ENCODE measurements at places on chromosomes 1 and 21.

DNA sequence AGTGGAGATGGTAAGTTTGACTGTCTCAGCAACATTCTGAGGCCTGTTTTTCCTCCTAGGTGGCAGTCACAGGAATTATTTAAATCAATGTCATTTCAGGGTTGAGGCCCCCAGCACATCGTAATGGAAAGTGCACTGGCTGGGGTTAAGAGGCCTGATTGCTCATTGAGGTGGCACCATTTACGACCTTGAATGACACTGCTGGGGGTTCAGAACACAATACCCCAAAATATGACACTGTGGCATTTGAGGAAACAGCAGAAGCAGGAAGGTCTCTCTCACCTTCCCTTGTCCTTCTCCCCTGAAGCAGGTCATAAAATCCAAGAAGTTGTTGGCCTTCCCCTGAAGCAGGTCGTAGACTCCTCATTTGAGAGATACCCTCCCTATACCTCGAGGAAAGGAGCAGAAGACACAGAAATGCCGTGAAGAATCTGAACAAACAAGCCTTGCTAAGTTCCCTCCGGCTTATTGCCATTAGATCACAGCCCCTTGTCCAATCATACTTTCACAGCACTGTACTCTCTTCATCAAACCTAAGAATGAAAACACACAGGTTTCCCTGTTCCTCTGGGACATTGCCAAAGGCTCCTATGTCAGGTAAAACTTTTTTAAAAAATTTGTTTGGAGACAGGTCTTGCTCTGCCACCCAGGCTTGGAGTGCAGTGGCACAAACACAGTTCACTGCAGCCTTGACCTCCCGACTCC is 71.3 kb downstream of the S1PR1 start:
- DNase-seq, result no peak

DNA sequence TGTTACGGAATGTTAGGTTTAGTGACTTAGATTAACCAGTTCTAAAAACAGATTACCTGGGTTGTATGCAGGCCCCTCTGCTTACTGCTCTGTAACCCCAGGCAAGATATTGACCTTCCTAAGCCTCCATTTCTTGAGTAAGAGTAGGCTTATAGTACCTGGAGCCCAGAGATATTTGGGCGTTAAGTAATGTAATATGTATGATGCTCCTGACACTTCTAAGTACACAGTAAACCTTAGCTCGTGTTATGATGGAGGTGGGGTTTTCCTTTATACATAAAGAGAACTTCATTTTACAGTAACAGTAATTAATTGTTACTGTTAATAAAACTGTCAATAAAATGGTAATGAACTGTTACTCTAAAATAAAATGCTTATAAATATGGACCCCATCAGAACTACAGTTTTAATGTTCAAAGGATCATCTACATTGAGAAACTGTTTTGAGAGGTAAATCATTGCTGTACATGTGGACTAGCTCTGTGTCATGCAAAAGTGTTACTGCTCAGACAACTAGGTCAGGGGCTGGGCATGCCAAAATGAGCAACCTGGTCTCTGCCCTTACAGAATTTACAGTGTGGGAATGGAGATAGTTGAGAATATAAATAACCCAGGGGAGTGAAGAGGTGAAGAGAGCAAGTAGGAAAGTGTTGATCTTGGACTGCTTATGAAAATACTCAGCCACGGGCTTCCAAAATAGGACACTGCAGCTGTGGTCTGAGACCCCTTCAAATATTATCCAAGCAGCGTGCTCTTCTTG is 26.6 kb downstream of the LRRC8C start:
- no peak for DNase-seq

GRCh38 chr1:223500560-223501425 is 107.6 kb downstream of the CCDC185 start:
- DNase-seq, result no peak

DNA sequence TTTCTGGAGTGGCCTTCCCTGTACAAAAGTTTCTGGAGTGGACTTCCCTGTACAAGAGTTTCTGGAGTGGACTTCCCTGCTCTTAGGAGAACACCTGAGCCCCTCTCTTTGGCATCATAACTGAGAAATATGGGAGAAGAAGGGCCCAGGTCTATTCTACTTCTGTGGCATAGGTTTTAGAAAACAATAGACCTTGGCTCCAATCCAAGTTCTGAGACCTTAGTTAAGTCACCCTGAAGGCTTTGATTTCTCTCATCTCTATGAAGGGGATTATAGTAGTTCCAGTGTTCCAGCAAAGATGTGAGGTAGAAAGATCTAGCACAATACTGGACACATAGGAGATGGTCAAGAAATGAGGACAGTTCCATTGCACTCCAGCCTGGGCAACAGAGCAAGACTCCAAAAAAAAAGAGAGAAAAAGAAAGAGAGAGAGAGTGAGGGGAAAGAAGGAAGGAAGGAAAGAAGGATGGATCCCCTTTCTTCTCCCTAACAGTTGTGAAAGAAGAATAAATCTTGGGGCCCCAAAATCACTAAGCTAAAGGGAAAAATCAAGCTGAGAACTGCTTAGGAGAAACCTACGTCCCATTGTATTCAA is 13.3 kb upstream of the EIF4G3 start:
- no peak for DNase-seq

DNA sequence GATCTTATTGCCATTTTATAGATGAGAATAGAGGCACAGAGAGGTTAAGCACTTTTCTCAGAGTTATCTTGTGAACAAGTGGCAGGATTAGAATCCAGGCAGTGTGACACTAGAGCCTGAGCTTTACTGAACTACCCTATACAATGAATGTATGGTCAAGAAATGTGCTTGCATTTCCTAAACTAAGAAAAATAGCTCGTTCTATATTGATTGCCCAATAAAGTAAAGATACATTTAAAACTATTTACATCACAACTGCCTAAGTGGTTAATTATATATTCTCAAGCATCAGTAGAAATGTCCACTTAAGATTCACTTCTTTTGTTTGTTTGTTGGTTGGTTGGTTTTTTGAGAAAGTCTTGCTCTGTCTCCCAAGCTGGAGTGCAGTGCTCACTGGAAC is 91.6 kb downstream of the ZFYVE9 start:
- DNase-seq, result no peak

DNA sequence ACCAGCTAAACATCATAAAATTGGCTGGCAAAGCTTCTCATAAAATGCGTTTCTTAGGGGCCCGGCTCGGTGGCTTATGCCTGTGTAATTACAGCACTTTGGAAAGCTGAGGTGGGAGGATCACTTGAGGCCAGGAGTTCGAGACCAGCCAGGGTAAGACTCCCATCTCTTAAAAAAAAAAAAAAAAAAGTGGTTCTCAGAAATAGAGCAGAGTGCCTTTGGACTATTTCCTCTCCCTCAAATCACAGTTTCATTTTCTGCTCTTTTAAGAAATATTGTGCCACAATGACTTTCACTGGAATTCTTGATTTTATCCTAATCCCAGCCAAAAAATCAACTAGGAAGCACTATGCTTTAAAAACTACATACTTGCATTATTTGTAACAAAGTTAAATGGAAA is 13.3 kb downstream of the HSF2BP start:
- DNase-seq, result no peak

DNA sequence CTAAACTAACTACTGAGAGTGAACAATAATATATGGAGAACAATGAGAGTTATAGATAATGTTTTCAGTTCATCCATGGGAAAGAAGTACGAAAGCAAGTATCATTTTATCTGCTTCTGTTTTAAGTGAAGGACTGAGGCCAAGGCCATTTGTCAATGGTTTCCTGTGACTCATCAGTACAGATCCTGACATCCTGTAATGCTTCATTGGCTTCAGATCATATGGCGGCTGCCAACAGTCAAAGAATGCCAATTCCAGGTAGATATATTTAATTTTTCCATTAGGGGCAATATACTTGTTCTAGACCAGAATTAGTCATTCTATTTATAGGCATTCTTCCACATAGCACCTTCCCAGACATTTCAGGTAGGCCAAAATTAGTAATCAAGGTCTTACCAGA is 97.3 kb downstream of the USH2A start:
- no peak for DNase-seq

DNA sequence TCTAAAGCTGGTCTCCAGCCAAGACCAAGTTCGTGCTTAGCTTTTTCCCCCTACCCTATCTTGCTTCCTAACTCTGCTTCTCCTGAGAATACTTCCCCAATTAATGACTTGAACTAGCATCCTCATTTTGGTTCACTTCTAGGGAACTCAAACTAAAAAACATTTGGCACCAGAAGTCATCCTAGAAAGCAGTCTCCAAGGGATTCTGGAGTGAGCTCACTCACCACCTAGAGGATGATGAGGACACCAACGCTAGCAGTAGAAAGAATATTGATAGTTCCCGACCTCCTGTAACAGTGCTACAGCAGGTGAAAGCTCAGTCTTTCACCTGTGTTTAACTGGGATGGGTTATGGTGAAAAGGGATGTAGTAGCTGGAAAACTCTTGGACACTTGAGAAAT is 4.7 kb upstream of the PSMB2 start:
- no peak for DNase-seq

DNA sequence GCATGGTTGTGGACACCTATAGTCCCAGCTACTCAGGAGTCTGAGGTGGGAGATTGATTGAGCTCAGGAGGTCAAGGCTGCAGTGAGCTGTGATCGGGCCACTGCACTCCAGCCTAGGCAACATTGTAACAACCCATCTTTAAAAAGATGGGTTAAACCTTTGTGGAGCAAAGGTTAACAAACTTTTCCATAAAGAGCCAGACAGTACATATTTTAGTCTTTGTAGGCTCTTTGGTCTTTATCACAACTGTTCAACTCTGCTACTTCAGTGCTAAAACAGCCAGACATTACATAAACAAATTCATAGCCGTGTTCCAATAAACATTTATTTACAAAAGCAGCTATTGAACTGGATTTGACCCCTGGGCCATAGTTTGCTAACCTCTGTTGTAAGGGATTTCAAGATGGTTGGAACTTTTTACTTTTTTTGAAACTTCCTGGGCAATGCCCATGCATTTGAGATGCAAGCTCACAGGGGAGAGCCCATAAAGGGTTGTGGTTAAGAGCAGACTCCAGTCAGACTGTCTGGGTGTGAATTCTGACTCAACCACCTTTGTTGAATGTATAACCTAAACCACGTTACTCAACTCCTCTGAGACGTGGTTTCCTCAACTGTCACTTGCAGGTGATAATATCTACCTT is 10.8 kb downstream of the INAVA start:
- DNase-seq, result no peak

- DNase-seq, result no peak
Measured at GRCh38 chr1:15966081-15966955, 9.6 kb downstream of the ZBTB17 start.

GRCh38 chr1:199007423-199007822 is 368.6 kb downstream of the PTPRC start:
- DNase-seq, result no peak

- DNase-seq, result no peak
Measured at GRCh38 chr1:84701376-84701775, 11.1 kb upstream of the SSX2IP start.

DNA sequence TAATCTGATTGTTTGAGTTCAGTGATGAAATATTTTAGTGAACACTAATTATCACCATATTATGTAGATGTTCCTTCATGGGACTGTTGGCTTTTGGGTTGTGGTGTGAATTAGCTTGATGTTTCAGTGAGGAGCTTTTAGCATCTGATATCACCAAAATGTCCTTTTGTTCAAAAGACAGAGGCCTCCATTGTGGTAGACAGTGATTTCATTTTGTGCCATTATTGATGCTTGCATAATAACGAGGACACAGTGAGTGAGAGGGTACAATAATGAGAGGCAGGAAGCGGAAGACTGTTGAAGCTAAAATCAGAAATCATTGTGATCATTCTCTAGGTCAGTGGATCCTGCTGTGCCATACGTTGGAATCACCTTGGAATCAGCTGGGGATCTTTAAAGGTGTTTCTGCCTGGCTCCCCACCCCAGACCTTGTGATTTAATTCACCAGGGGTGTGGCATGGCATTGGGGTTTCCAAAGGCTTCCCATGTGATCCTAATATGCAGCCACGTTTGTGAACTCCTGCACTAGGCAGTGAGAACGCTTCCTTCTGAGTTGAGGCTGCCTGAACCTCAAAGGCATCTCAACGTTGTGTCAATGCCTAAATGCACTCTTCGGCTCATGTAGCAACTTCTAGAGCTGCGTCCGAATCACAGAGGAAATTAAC is 82.1 kb upstream of the KIF1B start:
- no peak for DNase-seq

- no peak for DNase-seq
Measured at GRCh38 chr1:64917328-64917861, 49.0 kb downstream of the JAK1 start.

GRCh38 chr1:11880911-11881748 is 22.4 kb upstream of the NPPB start:
- DNase-seq, result peak; percentile 84

DNA sequence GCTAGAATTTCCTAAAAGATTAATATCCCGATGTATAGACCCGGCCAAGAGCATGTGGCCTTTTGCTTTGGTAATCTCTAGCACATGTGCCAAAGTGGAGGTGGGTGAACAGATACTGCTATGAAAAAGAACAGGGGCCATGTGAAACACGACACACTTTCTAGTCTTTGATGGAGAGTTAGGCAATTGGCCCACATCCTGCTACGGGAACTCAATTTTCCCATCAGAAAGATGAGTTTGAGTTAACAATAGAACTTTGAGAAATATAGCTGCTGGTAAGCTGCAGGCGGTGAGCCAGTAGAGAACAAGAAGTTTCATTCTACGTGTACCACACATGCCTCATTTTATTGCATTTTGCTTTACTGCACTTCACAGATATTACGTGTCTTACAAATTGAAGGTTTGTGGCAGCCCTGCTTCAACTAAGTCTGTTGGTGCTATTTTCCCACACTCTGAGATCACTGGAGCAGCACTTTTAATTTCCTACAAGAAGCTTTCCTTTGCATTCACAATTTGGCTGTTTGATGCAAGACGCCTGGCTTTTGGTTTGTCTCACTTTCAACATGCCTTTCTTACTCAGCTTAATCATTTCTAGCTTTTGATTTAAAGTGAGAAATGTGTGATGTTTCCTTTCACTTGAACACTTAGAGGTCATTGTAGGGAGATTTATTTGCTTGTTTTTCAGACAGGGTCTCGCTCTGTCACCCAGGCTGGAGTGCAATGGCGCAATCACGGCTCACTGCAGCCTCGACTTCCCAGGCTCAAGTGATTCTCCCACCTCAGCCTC is 46.3 kb downstream of the HTR6 start:
- no peak for DNase-seq

GRCh38 chr1:25566730-25567341 is 23.4 kb downstream of the LDLRAP1 start:
- peak; percentile 87 for DNase-seq

GRCh38 chr21:33769057-33769456 is 126.8 kb downstream of the ITSN1 start:
- no peak for DNase-seq

All from NCI-H1092 treated with DMSO at 0.1 percent for 48 hours (cell line).